ENCODE measurements at places on chromosomes 11 and 22.

DNA sequence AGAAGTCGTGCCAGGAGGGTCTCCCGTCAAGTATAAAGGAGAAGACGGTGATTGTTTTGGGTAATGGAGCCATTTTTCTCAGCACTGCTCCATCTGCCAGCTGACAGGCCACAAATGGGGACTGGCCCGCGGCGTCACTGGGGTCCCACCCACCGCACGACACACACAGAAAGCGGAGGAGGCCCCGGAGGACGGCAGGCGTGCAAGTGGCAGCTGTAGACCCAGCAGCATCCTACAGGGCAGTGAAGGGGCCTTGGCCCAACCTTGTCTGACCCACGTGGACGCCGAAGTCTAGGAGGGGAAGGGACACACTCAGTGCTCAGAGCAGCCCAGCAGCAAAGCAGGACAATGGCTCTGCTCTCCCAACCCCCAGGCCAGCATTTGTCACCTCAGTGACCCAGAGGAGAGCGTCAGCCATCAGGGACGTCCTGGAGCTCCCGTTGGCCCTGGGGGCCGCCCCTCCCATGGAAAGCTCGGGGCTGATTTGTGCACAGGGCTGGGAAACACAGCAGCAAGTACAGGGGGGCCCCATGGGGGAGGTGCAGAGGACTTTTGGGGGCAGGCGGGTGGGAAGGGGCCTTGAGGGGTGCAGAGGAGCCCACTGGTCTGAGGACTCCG lies 644.4 kb downstream of the BRD1 start:
- no peak for DNase-seq

GRCh38 chr22:19706661-19707151 lies 7.6 kb upstream of the SEPTIN5 start:
- no peak for DNase-seq

GRCh38 chr11:60989093-60989650 lies 17.7 kb downstream of the CD6 start:
- no peak for DNase-seq

- DNase-seq: peak; percentile 74
These were observed 5.2 kb upstream of the GCAT start for GRCh38 chr22:37802310-37803194.

DNA sequence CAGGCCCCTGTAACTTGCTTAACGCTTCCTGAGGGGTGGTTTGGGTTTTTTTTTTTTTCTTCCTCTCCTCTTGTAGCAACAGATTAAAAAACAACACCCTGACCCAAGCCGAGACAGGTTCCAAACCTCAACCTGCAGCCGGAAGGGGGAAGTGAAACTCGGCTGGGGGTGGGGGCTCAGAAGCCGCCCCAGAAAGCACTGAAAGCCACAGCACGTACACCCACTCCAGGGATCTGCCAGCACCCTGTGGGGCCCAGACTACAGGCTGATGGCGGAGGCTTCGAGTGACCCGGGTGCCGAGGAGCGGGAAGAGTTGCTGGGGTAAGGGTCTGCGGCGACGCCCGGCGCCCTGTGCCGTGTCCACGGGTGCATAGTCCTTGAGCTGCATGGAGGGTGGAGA lies at the start of gene LSP1:
TSS of gene LSP1 (plus strand) at position 208 of the 400 bp plus-strand sequence. CDS start at position 269, 61 bp downstream.
- DNase-seq: no peak

DNA sequence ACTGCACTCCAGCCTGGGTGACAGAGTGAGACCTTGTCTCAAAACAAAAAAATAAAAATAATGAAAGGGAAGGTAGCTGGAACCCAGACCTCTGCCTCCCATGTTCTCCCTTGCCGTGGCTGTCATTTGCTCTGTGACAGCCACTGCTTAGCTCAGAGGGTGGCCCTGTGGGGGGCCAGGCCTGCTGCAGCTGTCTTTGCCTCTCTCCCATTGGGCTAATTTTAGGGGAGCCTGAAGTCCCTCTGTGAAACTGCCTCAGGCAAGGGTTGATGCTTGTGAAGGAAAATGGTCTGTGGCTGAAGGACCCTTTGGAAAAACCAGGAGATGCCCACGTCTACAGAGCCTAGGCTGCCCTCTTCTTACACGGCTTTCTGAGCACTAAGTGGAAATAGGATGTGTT lies 42.9 kb downstream of the C11orf91 start:
- no peak for DNase-seq

GRCh38 chr22:36753916-36754315 lies 22.0 kb downstream of the IFT27 start:
- DNase-seq: no peak

GRCh38 chr11:126591966-126592489 lies 236.5 kb downstream of the ST3GAL4 start:
- DNase-seq: no peak

- no peak for DNase-seq
These were observed 88.0 kb downstream of the DLG2 start for GRCh38 chr11:85539029-85539689.

GRCh38 chr22:24541681-24542515 lies 13.0 kb downstream of the GUCD1 start:
- DNase-seq: no peak

GRCh38 chr11:76094740-76095139 lies 111.6 kb downstream of the WNT11 start:
- no peak for DNase-seq

- no peak for DNase-seq
These were observed 228.2 kb upstream of the DDI1 start for GRCh38 chr11:103808252-103808651.

- no peak for DNase-seq
These were observed 14.6 kb downstream of the PPME1 start for GRCh38 chr11:74185695-74186094.

DNA sequence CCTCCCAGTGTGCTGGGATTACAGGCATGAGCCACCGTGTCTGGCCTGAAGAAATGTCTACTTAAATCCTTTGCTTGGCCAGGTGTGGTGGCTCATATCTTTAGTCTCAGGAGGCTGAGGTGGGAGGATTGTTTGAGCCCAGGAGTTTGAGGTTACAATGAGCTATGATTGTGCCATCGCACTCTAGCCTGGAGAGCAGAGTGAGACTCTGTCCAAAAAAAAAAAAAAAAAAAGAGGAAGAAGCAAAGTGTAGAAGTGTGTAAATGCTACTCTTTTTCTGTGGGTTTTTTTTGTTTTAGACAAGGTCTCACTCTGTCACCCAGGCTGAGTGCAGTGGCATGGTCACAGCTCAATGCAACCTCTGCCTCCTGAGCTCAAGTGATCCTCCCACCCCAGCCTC lies 6.4 kb upstream of the ATG16L2 start:
- DNase-seq: no peak

DNA sequence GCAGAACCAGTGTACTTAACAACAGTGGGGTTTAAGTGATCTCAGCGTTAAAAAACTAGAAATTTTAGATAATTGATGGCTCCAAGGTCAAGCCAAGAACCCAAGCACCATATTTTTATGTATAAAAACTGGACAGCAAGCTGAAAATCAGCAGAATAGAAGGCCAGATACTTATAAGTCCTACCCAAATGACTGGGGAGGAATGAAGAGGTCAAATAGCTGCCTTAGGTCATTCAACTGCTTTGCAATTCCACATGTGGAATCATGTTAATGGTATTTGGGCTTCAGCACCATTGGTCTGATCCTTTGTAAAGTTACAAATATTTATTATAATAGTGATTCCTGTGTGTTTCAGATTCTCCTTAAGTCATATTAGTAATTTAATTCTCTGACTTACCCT lies 108.4 kb downstream of the FAT3 start:
- DNase-seq: no peak

DNA sequence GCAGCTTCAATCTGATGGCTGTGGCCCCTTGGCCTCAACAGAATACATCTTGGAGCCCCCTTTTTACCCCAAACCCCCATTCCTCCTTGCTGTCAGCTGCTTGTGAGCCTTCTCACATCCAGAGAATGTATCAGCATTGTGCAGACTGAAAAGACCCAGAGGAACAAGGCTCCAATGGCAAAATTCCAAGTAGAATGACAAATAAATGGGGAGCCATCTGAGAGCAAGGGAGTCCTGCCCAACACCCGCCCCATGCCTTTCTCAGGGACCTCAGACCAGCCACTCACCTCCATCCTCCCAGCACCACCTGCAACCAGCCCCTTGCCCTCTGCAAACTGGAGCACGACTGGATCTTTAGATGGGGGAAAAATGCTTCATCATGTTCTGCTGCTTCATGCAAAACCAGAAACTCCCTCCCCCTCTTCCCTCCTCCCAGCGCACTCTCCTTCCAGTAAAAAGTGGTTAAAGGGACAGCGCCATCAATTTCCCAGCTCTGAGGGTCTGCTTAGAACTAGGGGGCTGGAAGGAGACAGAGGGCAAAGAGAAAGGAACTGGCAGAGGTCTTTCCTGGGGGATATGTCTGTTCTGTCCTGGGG lies 2.2 kb upstream of the NEFH start:
- peak; percentile 57 for DNase-seq

DNA sequence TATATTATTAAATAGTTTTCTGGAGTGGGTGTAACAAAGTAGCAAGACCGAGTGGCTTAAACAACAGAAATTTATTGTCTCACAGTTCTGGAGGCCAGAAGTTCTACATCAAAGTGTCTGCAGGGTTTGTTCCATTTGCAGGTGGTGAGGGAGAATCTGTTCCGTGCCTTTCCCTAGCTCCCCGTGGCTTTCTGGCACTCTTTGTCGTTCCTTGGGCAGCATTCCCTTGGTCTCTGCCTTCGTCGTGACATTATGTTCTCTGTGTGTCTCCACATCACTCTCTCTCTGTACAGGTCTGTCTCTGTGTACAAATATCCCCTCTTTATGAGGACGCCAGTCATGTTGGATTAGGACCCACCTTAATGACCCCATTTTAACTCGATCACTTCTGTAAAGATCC lies 38.2 kb downstream of the LDLRAD3 start:
- no peak for DNase-seq

- no peak for DNase-seq
These were observed 12.9 kb upstream of the JHY start for GRCh38 chr11:122869622-122870021.

DNA sequence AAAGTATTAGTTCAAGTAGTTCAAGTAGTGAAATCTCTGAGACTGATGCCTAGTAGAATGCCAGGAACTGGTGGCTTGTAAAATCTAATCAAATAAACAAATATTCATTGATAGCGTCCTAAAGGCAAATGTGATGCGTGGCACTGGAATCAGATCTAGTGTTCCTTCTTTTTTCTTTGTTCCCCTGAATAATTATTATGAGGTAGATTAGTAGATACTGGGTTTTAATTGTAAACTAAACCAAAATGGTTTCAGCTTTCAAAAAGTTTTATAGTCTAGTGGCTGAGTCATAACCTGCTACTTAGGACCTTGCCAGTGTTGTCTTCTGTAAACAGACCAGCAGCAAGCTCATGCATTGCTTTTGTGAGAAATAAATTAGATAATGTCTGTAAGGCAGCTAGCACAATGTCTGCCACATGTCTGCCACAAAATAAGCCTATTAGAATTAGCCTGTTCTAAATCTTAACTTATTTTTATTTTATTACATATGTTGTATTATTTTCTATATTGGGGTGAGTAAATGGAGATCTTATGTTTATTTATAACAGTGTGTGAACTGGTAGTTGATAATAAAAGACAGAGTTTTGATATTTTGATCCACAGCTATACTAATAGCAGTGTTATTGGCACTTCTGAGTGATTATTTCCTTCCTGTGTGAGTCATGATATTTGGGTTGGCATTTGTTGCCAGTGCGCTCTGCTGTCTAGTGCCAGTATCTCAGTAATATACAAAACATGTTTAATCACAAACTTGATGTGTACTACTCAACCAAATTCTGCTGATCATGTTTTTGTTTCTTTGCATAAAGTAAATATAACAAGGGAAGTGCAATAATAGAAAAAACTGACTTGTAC lies 135.7 kb downstream of the TMEM135 start:
- peak; percentile 18 for DNase-seq

DNA sequence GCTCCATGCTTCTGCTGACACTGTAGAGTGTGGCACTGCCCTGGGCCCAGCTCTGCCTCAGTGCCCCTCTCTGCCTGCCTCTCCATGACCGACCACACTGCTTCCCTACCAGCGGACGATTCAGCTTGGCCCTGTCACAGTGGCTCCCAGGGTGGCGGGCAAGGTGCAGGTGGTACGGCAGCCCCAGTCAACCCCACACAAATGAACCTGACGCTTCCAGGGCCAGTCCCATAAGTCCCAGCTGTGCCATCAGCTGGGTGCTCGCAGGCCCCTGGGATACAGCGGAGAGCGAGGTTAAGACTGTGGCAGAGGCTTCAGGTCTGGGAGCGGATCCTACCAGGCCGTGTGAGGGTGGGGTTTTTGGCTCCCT lies 134.8 kb downstream of the LDLRAD3 start:
- DNase-seq: no peak

GRCh38 chr11:32088117-32088941 lies 2.5 kb upstream of the RCN1 start:
- no peak for DNase-seq

DNA sequence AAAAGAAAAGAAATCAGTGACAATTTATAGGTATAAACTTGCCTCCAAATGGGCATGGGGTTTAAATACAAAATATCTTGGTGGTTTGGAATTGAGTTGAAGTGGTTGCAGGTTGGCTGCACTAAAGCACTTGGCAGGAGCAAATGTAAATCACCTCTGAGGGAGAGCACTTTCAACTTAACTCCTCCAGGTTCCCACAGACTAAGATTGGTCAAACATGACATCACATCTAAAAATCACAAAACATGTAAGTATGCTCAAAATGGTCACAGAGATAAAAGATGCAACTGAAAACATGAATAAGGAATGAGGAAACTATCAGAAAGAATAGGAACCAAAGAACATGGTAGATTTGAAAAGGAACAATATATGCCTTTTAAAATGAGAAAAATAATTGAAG lies 12.3 kb upstream of the SHANK3 start:
- DNase-seq: no peak

Data from NCI-H1092 treated with DMSO at 0.1 percent for 48 hours (cell line).